Uterus (tissue), 4 donors: ENCODE measurements at places on chromosomes 2 and 18. TPM values are rescaled to one million over a fixed set of nuclear protein-coding genes. Genes with fewer than 3 reads are reported as not detected.
A peak's percentile ranks its signal among the peaks of the same experiment; 100 is the strongest.

GATA6 gene
- total RNA-seq: 50.5 TPM

POMC gene
- 1.4 TPM for total RNA-seq

CERS6 gene
- 22.9 TPM for total RNA-seq

GAREM1 gene
- 1.5 TPM for total RNA-seq

ABCB11 gene
- total RNA-seq: not detected

HOXD10 gene
- 81.0 TPM for total RNA-seq

FIGN gene
- total RNA-seq: 5.6 TPM

- no peak for DNase-seq
Measured at GRCh38 chr2:177666408-177666807, 273.8 kb downstream of the AGPS start.

- no peak for DNase-seq
Measured at GRCh38 chr2:72778410-72778809, 47.4 kb downstream of the EXOC6B start.

DNA sequence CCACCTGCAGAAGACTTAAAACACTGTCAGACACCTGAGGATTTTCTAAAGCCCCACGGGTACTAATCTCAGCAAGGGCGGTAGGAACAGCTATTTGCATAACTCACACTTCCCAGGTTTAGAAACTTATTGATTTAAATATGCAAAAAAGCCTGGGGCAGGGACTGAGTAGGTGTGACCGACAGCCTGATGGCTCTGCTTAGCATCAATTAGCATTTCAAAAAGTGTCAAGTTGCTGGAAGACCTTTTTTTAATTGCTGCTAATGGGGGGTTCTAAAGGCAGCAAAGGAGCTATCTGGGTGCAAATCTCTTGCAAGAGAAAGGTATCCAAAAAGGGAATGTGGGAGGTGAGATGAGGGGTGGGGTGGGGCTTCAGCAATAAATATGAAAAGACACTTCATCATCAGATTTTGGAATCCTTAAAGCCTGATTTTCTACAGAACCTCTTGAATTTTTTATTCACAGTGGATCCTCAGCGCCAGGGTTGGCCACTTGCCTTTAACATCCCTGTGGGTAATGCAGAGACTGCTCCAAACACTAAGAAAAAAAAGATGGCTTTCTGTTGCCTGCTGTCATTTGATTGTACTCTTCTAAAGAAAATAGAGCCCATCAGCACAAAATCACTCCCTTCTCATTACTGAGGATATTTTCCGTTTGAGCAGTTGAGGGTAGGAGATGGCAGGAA, 121.1 kb upstream of the RMP24 start:
- DNase-seq: no peak

- DNase-seq: no peak
Measured at GRCh38 chr2:191506515-191506914, 171.4 kb upstream of the NABP1 start.

GRCh38 chr2:11742317-11742701, 4.1 kb upstream of the LPIN1 start:
- no peak for DNase-seq

DNA sequence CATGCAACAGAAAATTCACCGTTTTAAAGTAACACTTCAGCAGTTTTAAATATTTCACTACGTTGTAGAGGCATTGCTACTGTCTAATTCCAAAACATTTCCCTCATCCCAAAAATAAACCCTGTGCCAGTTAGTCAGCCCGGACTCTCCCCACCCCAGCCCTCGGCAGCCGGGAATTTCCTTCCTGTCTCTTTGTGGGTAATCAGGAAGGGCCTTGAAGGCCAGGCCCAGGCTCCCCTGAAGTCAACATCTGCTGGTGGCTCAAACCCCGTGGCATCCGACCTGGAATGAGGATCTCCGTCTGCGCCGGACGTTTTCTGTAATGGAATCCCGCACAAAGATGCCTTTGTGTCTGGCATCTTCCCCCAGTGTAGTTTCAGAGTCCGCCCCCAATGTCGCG, 219.6 kb downstream of the SNTG2 start:
- no peak for DNase-seq

GRCh38 chr2:225120186-225120585, 77.9 kb upstream of the DOCK10 start:
- no peak for DNase-seq

DNA sequence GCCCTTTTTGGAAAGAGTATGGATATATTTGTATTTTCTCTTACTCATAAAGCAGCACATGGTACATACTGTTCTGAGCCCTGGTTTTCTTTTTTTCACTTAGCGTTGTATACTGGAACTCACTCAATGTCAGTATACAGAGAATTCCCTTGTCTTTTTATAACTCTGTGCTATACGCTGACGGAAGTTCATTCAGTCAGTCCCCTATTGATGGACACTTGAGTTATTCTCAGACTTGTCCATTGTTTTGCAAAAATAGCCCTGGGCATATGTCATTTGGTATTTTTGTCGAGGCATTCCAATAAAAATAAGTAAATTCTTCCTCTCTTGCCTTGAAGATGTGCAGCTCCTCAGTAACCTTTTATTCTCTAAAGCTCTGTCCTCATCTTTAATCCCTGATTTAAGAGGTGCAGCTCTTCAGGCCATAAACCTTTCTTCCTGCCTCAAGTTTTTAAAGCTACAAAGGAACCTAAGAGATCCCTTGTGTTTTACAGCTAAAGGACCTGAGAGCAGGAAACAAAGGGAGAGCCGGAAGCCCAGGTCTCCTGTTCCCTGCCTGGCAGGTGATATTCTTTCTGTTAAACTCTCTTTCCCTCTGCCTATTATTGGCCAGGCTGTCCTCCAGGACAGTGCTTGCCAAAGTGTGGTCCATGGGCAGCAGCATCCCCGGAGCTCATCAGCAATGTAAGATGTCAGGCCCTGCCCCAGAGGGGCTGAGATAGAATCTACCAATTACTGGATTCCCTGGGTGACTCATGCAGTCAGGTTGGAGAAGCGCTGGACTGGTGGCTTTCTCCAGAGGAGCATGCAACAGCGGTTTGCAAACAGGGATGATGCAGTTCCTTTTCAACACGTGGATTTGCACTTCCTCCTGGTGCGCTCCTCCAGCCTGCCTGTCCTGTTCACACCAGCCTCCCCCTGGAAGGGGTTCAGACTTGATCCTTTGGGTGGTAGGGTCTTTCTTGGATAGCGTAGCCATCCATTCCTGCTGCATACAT, 158.0 kb downstream of the NEDD4L start:
- DNase-seq: peak; percentile 36

- DNase-seq: no peak
Measured at GRCh38 chr2:76668279-76668678, 853.9 kb downstream of the LRRTM4 start.

GRCh38 chr2:222296911-222297599, 1.7 kb downstream of the PAX3 start:
- DNase-seq: no peak

GRCh38 chr2:88656690-88657089, 29.4 kb upstream of the EIF2AK3 start:
- no peak for DNase-seq

GRCh38 chr2:56084111-56084901, 99.5 kb upstream of the CCDC85A start:
- DNase-seq: no peak
